ENCODE measurements at places on chromosomes 7 and 10.

DNA sequence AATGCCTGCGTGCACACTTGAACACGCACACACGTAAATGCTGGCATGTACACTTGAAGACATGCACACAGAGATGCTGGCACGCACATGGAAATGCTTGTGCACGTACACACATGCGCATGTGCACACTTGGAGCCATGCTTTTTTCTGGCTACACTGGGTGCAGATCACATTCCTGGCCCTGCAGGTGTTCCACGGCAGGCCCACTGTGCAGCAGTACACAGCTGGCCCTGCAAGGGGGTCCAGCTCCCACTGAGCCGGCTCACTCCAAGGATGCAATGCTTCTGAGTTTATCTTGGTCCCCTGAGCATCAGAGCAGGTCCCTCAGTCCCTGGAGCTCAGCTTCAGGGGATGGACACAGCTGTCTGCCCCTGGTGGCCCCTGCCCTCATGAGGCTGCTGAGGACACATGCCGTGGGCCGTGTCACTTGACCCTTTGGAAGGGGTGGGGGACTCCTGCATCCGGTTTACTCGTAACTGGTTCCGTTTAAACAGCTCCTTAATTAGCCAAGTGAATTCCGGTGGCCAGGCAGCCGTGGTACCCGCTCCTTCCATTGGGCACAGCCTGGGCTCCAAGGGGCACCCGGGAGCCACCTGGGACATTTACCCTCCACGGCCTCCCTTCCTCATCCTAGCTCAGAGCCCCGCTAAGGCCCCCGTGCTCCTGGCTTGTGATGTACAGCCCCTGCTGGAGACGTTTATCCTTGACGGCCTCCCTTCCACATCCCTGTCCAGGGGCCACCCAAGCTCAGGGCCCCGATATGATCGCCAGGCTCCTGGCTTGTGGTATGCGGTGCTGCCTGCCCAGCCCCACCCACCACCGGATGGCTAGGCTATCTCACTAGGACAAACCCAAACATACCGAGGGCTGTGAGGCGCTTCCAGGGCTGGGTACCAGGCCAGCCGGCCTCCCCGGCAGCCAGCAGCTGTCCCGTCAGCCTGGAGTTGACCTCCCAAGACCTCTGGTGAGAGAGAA is 39.5 kb upstream of the DPYSL4 start:
- no peak for DNase-seq

DNA sequence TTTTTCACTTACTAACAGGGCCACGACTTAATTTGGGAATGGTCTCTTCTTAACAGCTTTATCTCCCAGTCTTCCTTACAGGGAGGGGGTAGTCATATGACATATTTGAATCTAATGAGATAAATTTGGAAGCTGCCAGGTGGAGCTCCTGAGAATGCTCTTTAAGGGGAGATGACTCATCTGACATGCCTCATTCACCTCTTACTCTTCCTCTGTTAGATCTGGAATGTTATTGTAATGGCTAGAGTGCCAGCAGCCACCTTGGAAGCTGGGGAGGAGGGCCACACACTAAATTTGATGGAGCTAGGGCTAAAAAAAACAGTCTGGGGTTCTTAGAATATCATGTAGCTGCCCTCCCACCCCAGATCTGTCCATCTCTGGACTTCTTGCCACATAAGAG is 22.7 kb downstream of the HECW1 start:
- DNase-seq = no peak

- DNase-seq = no peak
Measured at GRCh38 chr10:61961278-61961677, 59.8 kb downstream of the ARID5B start.

DNA sequence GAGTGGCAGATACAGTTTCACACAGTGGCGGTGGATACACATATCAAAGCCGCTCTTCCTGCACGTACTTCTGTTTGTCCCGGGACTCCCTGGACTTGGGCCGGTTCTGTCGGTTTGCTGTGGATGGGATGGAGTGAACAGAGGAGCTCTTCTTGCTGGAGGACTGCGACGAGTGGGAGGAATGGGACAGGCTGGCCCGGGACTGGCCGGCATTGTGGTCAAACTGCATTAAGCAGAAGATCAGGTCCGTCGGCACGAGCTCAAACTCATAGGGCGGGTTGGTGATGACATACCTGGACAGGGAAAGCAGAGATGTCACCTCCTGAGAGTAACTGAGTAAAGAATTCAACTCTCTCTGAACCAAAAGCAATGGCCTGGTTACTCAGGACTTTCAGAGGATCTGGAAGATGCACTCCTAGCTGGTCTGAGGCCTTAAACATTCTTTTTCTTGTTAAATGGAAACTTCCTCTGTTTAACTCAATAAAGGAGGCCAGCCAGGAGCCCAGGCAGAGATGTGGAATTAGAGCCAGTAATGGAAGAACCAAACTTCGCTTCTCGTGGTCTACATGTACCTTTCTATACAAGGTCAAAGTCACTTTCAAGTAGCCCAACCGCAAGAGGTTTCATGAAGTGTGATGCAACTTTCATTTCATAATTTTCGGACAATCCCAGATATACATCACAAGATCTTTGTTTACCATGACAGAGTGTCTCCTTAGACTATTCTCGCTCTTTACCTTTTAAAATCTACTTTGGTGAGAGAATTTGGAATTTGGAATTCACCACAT is 750.2 kb downstream of the KCNMA1 start:
- peak; percentile 50 for DNase-seq

- DNase-seq = no peak
Measured at GRCh38 chr7:90788052-90788451, 191.9 kb downstream of the CDK14 start.

GRCh38 chr7:95715274-95715673 is 57.1 kb upstream of the DYNC1I1 start:
- DNase-seq = peak; percentile 54

DNA sequence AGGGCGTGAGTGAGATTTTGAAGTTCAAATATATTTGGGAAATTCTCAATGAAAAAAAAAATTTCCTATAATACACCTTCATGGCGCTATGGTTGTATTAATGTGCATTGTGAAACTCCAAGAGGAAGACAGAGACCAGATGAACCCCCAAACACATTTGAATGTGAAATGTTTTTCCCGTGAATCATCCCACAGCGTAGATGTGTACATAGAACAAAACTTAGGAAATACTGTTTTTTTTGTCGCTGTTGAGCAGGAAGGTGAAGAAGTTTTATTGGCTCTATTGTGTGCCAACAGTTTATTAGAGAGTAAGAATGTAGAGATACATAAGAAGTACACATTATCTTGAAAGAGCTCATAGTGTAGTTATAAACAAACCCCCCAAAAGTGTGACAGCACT is 134.0 kb downstream of the KCND2 start:
- no peak for DNase-seq

GRCh38 chr7:139047970-139048369 is 12.1 kb upstream of the ZC3HAV1L start:
- DNase-seq = peak; percentile 62

DNA sequence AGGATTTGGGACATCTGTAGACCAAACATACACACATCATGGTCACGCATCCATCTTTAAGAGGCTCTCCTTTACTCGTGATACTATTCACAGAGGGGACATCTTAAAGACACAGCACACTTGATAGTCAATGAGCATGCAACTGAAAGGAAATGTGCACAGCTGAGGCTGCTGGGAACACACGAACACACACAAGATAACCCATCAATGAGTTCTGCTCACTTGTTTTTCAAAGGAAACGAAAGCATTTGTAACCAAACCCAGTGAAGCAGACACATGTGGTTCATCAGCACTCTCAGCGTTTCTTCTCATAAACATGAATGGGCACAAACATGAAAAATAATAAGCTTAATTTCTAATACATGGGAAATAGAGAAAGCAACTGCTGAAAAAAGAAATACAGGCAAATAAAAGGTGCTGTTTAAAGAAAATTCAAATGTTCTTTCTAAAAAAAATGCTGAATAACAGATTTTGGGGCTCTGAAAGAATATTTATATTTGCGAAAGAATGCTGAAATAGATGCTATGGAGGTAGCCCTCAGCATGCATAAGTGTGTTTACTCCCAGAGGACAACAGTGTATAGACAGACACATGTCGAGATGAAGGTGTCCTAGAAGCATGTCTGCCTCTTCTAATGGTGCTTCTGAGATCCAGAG is 59.7 kb upstream of the LAMB4 start:
- DNase-seq = no peak

- DNase-seq = peak; percentile 38
Measured at GRCh38 chr7:29297194-29297890, 102.8 kb downstream of the CHN2 start.

GRCh38 chr7:32143301-32143700 is 73.1 kb upstream of the PDE1C start:
- DNase-seq = no peak

DNA sequence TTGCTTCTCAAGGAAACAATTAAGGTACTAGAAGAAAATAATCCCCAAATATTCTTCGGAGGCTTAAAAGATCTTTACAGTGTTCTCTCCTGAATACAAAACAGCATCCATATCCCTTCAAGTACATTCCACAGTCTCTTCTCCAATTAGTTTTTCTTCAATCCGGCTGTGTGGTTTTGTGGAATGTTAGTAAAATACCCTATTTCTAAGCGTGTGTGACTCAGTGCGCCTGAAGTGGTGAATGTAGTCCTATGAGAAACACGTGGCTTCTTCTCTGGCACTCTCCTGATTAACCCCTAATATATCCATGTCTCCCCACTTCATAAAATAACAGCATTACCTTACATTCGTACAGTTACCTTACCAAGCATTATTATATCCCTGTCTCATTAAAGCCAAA is 570.2 kb downstream of the ARL4A start:
- no peak for DNase-seq

DNA sequence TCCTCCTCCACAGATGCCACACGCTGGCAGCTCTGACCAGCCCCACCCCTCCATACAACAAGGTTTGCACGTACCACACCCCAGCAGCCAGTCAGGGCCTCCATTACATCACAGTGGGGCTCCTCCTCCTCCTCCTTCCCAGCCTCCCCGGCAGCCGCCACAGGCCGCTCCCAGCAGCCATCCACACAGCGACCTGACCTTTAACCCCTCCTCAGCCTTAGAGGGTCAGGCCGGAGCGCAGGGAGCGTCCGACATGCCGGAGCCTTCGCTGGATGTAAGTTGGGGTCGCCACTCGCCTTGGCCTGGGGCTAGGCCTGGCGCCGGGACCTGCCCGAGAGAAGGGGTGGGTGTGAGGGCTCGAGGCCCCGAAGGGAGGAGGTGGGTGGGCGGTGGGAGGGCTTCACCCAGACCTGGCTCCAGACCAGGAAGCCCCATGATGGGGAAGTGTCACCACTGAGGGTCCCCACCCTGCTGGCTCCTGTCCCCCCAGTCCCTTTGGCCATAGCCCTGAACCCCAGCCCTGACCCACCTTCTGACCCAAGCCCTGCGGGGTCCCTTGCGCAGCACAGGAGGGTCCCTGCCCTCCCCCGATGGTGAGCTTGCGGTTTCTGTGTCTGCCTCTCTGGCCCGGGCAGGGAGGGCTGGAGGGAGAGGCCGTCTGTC is 36.2 kb upstream of the PPIF start:
- no peak for DNase-seq

DNA sequence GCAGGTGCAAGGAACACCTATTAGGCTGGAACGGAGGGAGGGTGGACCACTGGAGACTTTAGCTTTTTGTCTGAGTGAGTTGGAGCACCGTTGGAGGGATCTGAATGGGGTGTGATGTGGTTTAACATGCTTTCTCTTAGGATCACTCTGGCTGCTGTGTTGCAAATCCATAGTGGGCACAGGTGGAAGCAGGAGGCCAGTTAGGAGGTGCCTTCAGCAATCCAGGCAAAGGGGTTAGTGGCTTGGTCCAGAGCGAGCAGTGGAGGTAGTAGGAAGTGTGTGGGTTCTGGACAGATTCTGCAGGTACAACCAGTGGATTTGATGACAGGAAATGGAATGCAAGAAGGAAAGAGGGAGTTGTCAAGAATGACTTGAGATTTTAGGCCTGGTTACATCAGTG is 95.0 kb downstream of the MMRN2 start:
- DNase-seq = no peak

DNA sequence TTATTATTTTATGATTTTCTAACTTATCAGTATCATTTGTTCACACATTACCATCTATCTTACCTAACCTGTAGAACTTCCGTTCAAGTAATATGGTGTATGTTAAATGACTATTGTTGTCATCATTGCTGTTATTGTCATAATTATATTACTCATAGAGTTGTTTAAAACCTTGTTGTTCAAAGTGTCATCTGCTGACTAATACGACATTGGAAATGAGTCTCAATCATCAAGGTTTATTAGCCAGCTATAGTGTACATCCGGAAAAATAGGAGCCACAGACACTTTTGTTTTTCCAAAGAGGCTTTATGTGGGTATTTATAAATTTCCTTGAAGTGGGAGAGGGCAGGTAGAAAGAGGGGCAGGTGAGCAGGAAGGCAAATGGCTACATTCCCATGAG is 386.9 kb upstream of the LRRTM3 start:
- no peak for DNase-seq

DNA sequence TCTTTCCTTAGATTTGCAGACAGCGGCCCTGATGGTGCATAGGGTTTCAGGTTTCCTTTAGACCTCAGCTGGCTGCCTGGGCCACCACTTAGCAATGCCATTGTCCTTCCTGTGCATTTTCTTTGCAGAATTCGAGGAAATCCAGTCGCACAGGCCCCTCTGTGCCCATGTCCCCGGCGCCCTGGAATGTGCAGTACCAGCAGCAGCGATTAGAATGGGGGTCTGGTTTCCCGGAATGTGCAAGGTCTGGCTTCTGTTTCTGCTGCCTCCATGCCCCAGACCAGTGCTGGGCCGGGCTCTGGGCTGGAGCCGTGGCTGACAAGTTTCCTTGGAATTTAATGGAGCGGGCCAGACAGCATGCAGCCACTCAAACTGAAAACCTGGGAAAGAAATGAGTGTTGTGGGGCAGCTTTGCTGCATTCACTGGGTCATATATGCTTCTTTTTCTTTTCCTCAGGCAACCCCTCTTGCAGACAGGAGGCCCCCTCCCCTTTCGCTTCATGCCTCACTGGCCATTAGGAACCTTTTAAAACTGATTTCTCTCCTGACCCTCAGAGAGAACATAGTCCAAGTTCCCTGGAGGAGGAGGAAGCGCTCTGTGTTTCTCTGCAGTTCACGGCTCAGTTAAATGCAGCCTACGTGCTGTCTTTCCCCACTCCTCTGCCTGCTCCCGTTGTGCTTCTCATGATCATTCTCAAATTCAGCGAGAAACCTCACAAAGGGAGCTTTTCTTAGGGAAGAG is 14.4 kb downstream of the HTRA1 start:
- DNase-seq = no peak

GRCh38 chr10:78458983-78459638 is 425.4 kb downstream of the RPS24 start:
- no peak for DNase-seq

- no peak for DNase-seq
Measured at GRCh38 chr10:20742737-20743541, 154.2 kb downstream of the NEBL start.

- no peak for DNase-seq
Measured at GRCh38 chr10:61391281-61391680, 61.9 kb downstream of the TMEM26 start.

DNA sequence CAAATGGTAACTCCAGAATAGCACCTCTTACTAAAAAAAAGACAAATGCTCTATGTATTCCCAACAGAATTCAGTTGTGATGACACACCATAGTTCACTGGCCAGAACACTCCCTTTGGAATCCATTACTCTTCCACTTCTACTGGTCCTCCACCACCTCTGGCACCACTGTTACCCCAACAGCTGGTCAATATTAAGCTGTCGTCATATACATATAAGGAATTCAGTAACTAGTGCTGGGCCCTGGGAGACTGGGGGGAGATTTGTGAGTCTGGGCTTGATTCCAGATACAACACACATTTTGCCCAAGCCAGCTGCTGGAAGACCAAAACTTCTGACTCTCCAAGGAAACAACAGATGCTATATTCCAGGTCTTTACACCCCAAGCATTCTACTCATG is 26.0 kb upstream of the ITGA8 start:
- DNase-seq = no peak

- DNase-seq = no peak
Measured at GRCh38 chr7:32481921-32482320, 8.3 kb downstream of the LSM5 start.

All from suppressor macrophage treated with lipopolysaccharide for 1 hour (primary cell).